ENCODE measurements at places on chromosomes 13 and 19.

DNA sequence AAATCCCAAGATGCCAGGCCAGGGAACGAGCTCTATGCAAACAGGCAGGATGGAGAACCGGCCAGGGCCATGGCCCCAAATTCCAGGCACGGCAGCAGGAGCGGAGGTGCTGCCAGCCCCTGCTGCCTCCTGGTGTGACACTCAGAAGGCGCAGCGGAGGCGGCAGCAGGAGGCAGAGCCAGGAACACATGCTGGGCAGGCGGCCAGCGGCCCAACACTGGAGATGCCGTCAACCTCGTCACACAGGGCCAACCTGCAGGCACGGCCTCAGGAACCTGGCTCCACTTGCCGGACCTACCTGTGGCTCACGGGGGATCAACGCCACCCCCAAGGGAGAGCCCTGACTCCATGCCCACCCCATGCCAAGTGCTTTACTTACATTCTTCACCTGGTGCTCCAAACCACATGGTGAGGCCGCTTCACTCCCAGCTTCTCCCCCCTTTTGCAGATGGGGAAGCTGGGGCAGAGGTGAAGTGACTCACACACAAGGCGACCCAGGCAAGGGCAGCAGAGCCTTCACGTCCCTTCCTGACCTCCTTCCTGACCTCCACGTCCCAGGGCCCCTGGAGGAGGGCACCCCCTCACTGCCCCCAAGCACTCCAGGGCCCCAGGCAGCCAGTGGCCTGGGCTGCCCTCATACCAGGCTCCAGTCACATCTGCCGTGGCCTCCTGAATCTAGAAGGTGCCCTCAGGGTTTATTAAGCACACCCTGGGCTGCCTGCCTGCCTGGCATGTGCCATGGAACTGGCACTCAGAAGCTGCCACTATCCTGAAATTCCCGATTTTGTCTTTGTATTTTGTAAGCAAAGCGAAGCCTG is 43.5 kb downstream of the GGACT start:
- no peak for DNase-seq

DNA sequence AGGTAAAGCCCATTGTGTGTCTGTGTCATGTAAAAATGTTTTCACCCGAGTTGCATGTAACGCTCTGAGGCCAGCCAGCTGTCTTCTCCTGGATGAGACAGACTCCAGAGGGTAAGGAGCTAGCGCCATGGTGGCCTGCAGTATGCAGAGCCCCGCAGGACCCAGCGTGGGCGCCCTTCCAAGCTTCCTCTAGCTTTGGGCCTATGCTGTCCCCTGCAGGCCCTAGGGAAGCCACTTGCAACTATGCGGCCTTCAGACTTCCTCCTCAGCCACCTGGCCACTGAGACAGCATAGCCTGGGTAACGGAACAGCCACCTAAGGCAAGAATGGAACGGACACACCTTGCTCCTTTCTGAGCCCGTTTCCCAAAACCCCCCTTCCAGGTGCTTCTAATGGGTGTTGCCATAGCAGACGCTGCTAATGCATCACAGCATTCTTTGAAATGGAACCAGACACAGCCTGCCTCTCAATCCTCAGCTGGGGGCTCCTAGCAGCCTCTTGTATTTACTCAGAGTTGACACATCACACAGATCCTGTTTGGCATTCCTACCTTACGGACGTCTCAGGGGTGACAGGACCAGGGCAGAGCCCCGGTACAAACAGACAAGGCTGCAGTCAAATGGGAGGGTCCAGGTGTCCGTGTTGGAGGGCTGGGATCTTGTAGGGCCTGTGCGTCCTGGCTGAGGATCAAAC is 6.2 kb downstream of the FAM32A start:
- DNase-seq = no peak

- DNase-seq = no peak
These were observed 3.6 kb upstream of the ZNF583 start for GRCh38 chr19:56400485-56400884.

- DNase-seq = peak; percentile 83
These were observed at the start of gene ZNF667 for GRCh38 chr19:56476651-56477428. TSS of gene ZNF667 (minus strand) at chr19:56477345. CDS start at chr19:56462370, 14,975 bp downstream.

DNA sequence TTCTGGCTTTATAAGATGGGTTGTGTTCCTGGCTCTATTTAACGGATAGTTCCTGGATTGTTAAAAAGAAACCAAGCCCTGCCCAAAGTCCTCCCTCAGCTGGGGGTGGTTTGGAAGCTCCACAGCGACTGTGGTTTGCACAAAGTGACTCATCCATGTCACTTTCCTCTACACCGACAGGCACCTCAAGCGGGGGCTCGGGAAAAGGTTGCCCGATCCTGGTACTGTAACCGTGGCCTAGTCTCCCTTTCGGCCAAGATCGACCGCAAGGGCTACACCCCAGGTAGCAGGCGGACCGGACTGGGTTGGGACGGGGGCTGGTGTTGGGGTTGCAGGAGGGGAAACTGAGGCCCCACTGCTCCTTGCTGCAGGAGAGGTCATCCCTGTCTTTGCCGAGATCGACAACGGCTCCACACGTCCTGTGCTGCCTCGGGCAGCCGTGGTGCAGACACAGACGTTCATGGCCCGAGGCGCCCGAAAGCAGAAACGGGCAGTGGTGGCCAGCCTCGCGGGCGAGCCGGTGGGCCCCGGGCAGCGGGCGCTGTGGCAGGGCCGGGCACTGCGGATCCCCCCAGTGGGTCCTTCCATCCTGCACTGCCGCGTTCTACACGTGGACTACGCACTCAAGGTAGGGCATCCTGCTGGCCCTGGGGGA is 1.6 kb downstream of the ARRDC2 start:
- DNase-seq = no peak

DNA sequence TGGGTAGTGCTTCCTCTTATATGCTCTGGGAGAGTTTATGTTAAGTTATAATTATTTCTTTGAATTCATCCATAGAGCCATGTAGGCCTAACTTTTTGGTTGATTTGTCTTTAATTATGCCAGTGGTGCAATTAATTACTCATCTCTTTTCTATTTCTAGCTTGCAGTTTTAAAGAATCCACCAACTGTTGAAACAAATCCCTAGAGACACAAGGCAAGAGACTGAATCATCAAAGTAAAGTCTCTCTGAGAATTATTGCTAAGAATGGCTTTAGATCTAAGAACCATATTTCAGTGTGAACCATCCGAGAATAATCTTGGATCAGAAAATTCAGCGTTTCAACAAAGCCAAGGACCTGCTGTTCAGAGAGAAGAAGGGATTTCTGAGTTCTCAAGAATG is 5.9 kb upstream of the ZNF551 start:
- DNase-seq = no peak

DNA sequence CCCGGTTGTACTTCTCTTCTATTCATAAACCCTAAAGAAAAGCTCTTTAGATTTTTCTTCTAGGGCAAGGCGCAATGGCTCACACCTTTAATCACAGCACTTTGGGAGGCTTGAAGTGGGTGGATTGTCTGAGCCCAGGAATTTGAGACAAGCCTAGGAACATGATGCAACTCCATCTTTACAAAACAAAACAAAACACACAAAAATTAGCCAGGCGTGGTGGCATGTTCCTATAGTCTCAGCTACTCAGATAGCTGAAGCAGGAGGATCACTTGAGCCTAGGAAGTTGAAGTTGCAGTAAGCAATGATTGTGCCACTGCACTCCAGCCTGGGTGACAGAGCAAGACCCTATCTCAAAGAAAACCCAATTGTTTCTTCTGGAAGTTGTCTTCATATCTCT is 240.3 kb downstream of the SHISA2 start:
- DNase-seq = no peak

GRCh38 chr13:31048521-31048920 is 113.2 kb downstream of the HSPH1 start:
- DNase-seq = no peak

DNA sequence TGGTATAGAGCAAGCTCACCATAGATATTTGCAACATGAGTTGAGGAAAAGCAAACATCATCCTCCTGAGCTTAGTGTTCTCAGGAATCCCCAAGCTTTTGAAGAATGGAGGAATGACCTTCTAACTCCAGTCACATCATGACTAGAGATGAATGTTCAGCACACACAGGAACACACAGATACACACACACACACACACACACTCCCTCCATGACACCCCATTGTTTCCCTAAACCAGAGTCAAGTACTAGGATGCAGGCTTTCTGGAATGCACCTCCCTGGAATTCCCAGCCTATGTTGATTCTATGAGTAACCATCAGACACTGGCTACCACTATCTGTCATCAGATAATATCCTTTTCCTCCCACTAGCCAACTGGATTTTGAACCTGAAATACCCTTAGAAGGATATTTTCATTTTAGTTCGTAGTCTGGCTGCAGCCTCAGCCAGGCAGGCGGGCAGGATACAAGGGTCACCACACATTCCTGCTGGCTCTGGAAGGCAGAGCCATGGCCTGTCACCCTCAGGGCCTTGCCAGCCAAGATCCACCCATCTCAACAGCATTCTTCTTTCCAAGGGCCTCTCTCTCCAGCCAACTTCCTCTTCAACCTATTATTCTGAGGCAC is 162.4 kb downstream of the FOXO1 start:
- DNase-seq = no peak

GRCh38 chr13:110128546-110128945 is 178.4 kb downstream of the COL4A1 start:
- DNase-seq = no peak

- DNase-seq = no peak
These were observed 7.4 kb downstream of the CKM start for GRCh38 chr19:45315304-45315703.

GRCh38 chr13:82912564-82912963 is 969.7 kb downstream of the SLITRK1 start:
- no peak for DNase-seq

DNA sequence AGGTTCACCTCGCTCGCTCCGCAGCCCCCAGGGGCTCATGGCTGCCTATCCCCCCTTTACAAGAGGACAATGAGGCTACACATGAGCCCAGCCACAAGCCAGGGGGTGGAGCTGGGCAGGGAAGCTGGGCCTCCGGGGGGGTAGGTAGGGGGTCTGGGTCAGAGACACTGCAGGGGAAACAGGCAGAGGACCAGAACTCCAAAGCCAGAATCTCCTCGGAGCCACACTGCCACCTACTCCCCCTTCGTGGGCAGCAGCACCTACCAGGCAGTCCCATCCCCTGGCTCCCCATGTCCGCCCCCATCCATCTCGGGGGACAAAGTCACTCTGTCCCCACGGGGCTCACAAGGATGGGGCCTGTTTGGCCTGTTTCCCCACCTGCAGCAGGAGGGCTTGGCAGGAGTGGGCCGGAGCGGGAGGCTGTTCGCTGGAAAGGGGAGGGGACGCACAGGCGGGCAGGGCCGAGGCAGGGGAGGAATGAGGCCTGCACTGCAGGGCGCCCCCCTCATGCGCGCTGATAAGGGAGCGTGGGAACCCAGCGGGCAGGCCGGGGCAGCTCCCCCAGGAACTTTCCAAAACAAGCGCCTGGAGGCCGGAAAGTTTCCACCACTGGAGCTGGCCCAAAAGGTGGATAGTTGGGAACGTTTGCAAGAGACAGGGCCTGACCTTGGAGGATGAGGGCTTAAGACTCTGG is 545 bp upstream of the ISYNA1 start:
- DNase-seq = peak; percentile 88

DNA sequence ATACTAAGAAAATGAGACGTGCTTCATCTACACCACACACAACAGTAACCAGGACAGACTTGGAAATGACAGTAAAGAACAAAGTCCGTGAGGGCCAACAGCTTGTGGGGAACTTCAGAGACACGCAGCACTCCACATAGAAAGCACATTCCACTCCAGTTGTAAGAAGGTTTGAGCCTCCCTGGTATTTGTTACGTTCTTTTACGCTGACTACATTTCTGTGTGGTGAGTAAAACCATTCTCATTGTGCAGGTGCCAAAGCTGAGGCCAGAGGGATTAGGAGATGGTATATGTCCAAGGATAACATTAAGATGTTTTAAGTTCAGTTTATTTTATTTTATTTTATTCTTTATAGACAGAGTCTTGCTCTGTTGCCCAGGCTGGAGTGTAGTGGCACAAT is 1189.9 kb downstream of the UQCRFS1 start:
- DNase-seq = peak; percentile 16

DNA sequence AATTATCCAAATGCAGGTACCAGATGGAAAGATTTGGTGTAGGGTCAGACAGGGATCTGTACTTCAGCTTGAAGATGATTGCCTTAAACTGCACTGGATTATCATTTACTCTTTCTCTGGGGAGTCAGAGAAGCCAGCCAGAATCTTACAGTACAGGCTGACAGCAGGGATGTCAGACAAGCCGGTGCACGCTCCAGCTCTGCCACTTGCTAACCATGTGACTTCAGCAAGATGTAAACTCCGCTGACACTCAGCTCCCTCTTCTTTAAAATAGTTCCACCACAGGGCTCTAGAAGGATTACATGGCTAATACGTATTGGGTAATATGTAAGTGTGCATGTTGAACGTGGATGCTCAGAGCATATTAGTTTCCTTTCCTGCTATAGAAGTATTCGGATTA is 251.4 kb upstream of the MAB21L1 start:
- no peak for DNase-seq

DNA sequence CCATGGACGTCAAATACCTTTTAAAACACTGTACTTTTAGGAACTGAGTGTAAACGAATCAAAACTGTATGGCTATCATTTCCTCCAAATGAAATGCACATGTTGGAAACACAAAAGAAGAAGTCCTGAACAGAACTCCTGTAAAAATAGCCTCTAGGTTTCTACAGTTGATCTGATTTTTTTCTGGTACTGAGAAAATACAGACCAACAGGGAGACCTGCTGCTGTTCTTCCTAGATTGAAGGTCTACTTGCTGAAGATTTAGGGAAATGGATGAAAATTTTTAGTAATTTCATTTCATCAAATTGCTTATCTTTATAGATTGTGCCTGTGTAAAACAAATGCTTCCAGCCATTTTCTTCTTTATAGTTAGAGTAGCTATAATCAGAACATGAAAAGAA is 520.4 kb downstream of the SLITRK6 start:
- no peak for DNase-seq

DNA sequence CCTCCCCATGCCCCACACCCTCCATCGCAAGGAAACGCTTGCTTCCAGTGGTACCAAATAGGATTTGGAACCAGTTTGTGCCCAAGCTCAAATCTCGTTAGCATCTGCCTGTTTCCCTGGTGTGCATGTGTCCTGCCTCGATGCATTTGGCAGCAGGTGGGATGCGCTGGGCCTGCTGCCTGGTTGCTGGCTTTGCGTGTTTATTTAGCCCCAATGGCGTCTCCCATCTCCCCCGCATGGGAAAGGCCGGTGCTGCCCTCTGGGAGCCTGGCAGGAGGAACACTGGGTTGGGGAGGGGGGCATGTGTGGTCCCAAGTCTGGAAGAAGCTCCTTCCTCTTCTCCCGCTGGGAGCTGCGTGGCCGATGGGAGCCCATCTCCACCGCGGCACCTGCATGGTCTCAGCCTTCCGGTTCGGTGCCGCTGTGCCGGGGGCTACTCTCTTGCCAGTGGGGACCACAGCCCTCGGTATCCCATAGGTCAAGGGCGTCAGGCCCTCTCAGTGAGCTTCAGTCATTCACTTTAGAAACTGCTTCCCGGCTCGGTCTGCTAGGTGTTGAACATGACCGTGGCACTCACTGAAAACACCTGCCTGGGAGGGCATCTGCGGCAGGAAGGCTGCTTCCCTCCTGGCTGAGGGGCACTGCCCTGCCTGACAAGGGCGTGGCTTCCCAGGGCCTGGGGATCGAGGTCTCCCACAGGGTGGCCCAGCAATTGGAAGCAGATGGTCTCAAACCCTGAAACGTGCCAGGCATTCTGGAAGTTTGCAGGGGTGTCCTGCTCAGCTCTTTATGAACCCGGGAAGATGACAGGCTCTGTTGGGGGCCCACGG is 11.8 kb upstream of the F7 start:
- no peak for DNase-seq

- DNase-seq = no peak
These were observed 99.3 kb upstream of the GJB6 start for GRCh38 chr13:20331419-20331818.

GRCh38 chr13:29573190-29573589 is 22.3 kb downstream of the SLC7A1 start:
- DNase-seq = peak; percentile 58

Data from eye (tissue), 1 donor.